ENCODE measurements at places on chromosomes 3 and 15.

- DNase-seq, result no peak
These were observed 158.7 kb upstream of the BHLHE40 start for GRCh38 chr3:4820296-4821121.

DNA sequence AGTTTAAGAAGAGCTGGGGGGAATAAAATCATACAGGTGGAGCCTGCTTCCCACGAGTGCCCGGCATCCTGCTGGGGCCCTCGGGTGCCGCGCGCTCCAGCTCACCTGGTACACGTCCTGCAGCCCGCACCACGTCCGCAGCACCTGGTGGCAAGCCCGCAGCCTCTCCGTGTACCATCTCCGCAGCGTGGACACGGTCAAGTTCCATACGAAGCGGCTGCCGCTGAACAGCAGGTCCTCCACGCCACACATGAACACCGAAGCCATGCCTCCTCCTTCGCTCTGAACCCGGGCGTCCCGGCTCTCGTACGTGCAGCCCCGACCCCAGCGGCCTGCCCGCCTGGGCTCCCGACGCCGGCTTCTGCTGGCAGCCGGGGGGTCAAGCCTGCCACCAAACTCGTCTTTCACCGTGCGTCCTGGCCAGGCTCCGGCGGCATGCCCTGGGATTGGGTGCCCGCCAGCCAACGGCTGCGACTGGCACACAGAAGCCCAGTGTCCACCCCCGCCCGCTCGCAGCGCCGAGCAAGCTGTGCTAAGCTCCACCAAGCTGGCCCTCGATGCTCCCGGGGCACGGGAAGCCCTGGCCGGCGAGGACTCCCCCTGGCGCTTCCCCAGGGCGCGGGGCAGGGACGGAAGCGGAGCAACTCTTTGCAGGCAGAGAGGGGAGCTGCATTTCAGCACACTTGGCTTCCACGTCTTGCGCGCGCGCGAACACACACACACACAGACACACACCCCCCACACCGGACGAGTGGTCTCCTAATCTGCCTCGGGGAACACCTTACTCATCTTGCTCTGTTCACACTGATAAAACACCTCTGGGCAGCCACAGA lies at the start of gene FRMD4B:
TSS of gene FRMD4B (minus strand) at position 366 of the 833 bp plus-strand sequence. CDS start at position 267, 99 bp downstream.
- DNase-seq, result peak; percentile 45

DNA sequence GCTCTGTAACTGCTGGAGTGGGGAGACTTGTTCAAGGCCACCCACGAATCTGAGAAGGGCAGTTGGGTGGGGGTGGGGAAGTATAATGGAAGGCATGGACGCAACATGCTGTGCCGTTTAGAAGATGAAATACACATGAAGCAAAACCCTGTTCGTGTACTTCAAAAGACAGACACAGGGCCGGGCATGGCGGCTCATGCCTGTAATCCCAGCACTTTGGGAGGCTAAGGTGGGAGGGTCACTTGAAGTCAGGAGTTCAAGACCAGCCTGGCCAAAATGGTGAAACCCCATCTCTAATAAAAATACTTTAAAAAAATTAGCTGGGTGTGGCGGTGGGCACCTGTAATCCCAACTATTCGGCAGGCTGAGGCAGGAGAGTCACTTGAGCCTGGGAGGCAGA lies 36.9 kb upstream of the SFMBT1 start:
- no peak for DNase-seq

- DNase-seq, result no peak
These were observed 24.7 kb downstream of the NPTN start for GRCh38 chr15:73608475-73608874.

DNA sequence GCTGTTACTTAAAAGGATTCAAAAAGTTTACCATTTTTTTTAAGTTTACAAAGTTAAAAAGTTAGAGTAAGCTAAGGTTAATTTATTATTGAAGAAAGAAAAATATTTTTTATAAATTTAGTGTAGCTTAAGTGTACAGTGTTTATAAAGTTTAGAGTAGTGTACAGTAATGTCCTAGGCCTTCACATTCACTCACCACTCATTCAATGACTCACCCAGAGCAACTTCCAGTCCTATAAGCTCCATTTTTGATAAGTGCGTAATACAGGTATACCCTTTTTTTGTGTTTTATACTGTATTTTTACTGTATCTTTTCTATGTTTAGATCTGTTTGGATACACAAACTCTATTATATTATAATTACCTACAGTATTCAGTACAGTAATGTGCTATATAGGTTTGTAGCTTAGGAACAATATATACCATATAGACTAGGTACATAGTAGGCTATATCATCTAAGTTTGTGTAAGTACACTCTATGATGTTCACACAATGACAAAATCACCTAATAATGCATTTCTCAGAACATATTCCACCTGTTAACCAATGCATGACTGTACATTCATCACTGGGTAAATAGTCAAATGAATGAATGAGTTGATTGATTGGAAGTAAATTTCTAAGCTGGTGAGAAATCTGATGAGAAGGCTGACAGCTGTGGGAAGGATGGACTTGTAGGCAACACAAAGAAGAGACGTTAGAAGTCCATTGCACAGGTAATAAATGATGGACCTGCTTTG lies 95.2 kb upstream of the CDIN1 start:
- no peak for DNase-seq

- DNase-seq, result no peak
These were observed 38.1 kb upstream of the LDHAL6B start for GRCh38 chr15:59168536-59168935.

DNA sequence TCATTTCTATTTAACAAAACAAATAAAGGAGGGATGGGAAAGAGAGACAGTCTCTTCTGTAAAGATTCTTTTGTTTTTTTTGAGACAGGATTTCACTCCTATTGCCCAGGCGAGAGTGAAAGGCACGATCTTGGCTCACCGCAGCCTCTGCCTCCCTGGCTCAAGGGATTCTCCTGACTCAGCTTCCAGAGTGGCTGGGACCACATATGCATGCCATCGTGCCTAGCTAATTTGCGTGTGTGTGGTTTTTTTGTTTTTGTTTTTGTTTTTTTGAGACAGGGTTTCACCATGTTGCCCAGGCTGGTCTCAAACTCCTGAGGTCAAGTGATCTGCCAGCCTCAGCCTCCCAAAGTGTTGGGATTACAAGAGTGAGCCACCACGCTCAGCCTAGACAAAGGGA lies 23.3 kb downstream of the STAG1 start:
- no peak for DNase-seq

DNA sequence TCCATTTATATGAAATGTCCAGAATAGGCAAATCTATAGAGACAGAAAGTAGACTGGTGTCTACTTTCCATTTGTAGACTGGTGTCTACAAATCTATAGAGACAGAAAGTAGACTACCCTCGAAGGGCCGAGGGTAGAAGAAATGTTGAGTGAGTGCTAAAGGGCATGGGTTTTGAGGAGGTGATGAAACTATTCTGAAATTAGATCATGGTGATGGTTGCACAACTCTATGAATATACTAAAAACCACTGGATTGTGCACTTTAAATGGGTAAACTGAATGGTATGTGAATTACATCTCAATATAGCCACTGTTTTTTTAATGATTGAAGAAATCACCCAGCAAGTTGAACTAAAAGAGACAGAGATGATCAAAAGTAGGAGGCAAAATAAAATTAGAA lies 27.9 kb downstream of the TP53BP1 start:
- DNase-seq, result no peak

DNA sequence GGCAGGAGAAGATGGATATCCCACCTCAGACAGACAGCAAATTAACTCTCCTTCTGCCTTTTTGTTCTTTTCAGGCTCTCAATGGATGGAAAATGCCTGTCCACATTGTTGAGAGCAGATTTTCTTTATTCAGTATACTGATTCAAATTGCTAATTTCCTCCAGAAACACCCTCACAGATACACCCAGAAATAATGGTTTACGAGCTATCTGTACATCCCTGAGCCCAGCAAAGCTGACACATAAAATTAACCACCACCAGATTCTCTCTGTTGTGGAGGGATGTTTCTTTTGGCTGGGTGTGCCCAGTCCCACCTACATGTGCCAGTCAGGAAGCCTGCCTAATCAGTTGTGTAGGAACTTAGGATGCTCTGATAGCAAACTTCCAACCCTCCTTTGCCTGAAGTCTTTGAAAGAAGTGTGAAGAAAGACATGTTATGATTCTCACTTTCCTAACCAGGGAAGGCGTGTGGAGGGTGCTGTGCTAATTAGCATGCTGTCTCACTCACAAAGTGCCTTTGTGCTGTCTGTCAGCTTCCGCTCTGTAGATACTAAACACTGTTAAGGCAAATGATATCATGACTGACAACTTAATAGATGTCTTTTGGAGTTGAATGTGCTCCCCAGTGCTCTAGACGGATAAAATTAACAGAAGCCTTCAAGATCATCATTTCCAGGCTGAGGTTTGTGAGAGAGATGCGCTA lies 208.5 kb downstream of the CLSTN2 start:
- no peak for DNase-seq

DNA sequence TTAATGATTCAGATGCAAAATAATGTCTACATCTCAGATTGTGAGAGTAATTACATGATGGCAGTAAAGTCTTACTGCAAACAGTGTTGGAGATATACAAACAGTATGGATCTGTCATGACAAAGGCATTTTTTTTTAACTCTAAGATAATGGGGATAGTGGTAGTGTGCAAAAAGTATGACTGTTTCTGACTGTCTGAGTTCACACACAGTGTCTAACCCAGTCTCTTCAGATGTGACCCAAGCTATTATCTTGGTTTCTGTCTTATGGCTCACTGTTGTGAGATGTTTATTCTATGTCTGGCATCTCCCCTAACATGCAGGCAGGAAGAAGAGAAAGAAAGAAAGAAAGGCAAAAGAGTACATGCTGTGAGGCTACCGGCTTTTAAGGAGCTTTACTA lies 17.0 kb downstream of the RPL39L start:
- DNase-seq, result no peak

- DNase-seq, result no peak
These were observed 25.2 kb downstream of the MYH15 start for GRCh38 chr3:108485146-108485545.

DNA sequence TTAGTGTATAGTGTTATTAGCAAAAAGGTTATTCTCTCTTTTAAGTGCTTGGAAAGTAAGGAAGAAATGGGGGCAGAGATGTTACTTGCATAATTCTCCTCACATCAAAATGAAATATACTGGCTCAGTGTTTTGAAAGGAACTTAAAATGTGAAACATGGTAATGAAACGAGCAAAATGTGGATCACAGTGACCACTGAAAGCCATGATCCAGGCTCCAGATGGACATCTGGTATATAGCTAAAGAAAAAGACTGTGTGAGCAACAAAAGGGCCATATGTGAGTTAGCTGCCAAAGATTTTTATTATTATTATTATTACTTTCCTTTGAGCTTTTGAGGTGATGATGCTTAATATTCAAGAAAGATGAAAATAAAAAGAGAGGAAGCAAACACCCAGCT lies 89.6 kb downstream of the GAP43 start:
- no peak for DNase-seq

- no peak for DNase-seq
These were observed at the start of gene EIF4E3 for GRCh38 chr3:71725271-71725991. Gene EIF4E3, minus strand, starts transcription at chr3:71725402. Its CDS starts 35 bp downstream, at chr3:71725367.

DNA sequence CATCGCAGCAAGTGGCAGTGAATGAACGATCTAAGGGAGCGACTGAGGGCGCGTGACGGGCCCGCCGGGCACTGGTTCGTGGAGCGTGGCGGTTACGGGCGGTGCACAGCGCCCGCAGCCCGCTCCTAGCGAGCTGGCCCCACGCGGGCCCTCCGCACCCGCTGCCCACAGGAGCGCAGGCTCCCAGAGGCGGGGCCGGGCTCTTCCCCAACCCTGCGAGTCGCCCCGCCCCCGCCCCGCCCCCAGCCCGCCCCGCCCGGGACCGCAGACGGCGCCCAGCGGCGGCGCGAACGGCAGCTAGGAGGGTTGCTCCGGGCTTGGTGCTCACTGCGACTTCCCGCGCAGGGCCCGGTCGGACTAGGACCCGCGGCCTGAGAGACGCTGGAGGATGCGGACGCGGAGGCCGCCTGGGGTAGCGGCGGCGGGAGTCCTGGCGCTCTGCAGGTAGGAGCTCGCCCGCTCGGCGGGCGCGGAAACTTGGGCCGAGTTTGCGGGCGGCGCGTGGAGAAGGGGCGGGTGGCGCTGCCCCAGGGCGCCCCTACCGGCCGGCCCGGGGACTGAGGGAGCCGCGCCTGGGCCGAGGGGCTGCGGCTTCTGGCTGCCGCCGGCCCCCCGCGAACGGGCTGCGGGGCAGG lies at the start of gene C15orf39:
TSS of gene C15orf39 (plus strand) at position 267 of the 635 bp plus-strand sequence. CDS start 4,167 bp downstream, outside the sequence.
- DNase-seq, result peak; percentile 68

DNA sequence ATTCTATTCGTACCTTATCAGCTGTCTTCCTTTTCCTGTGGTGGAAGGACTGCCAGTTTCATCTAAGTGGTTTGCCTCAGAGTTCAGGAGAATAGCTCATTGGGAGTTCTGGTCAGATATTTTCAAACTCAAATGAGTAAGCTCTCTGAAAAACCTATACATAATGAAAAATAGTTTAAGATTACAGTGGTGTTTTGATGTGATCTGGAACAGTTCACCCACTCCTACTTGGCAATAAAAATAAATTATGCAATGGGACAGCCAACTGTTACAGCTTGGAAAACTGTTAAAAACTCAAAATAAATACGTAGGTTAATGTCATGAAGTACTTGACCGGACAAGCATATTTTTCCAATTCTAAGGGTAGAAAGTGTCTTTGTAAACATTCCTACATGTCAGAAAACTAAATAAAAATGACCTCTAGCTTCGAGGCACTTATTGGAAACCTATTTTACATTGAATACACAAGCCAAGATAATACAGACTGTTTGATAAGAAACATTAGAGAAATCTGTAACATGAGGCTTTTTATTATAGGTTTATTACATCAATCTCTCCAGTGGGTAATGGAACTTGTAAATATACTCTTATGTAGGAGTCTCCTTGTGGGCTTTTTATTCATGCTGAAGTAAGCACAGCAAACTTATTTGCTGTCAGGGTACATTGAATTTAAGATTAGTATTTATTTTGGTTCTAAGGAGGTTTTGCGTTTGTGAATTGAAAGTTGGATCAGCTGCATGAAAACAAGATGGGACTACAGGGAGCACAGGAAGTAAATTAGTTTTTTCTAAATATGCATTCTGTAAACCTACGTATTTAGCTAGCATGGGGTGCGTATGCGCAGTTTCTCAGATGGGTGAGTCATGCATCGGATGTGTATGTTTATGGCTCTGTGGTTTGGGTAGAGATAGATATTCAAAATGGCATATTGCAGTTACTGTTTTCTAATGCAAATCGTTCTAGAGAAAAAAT lies 453.1 kb downstream of the IL5RA start:
- no peak for DNase-seq

DNA sequence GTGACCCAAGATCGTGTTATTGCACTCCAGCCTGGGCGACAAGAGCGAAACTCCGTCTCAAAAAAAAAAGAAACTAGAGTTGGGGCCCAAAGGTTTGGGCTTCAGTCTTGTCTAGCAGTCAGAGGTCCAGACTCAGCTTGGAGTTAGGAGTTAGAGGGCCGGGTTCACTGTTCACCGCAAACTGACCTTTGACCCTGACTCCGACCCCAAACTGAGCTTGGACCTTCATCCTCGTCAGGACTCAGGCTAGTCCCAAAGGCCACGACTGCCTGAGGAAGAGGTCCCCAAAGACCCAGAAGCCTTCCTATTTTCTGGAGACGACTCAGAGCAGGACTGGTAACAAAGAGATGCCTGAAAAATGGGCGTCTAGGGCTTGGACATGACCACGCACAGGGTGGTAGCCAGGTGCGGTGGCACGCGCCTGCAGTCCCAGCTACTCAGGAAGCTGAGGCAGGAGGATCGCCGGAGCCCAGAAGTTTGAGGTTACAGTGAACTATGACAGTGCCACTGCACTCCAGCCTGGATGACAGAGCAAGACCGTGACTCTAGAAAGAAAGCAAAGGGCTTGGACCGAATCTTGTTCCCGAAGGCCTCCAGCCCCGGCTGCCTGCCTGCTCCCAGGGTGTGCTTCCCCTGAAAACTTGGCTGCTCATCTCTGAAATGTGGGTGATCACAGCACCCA lies 22.8 kb upstream of the RPL29 start:
- DNase-seq, result no peak

GRCh38 chr3:108090049-108090700 lies 656 bp downstream of the CD47 start:
- DNase-seq, result peak; percentile 17

All from mucosa of gallbladder (tissue), 1 donor.